ENCODE measurements at places on chromosomes 13 and 19.

DNA sequence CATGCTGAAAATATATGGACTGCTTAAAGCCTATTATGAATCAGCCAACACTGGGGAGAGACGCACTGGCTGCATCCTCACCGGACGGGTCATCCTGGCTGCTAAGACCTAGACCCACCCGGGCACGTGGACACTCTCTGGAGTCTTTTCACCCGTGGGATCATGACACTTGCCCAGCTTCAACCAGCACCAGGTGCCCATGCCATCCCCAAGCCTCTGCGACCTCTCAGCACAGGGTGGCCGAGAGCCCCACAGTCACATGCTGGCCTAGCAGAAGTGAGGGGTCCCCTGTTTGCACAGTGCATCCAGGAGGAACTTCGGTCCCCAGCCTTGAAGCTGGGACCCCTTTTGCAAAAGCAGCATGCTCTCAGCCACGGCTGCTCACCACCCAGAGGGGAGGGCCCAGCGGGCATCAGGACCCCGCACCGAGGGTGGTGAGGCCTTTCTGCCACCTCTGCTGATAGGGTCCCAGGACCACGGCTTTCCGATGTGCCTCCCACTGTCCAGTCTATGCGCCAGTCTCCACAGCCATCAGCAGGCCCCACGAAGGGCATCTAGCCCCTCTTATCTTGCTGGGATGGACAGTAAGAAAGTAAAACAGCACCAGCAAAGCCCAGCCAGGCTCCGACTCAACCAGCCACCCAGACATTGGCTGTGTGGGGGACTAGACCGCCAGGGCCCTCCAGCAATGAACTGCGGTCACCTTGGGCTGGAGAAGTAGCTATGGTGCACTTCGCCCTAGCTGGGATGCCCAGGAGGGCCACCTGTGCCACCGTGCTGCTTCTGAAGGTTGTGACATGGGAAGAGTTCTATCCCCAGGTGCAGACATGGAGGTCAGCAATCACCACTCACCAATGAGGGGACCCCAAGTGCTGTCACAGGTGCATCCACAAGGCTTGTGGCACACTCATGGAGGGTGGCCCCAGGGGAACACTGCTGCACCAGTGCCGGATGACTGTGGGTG lies 73.1 kb downstream of the CEBPG start:
- no peak for DNase-seq

DNA sequence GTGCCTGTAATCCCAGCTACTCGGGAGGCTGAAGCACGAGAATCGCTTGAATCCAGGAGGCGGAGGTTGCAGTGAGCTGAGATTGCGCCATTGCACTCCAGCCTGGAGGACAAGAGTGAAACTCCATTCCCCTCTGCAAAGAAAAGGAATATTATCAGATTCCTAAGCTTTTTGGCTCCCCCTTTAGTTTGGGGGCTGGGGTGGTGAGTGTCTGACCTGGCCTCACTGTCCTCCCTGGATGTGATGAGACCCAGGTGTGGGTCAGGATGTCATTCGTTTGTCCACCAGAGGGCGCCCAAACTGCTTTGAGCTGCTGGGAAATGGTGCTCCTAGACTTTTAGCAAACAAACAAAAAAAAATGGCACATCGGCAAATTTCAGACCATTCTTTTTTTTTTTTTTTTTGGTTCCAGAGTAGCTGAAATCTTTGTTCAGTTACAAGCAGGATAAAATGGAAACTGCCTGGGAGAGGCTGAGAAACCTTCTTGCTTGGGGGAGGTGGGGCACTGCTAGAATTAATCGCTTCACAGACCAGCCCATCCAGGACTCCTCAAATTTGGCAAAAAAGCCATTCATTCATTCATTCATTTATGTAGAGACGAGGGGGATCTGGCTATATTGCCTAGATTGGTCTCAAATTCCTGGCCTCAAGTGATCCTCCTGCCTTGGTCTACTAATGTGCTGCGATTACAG lies 29.4 kb downstream of the SPC24 start:
- DNase-seq = peak; percentile 19

GRCh38 chr19:2949939-2950285 lies 5.1 kb upstream of the ZNF77 start:
- DNase-seq = peak; percentile 62

DNA sequence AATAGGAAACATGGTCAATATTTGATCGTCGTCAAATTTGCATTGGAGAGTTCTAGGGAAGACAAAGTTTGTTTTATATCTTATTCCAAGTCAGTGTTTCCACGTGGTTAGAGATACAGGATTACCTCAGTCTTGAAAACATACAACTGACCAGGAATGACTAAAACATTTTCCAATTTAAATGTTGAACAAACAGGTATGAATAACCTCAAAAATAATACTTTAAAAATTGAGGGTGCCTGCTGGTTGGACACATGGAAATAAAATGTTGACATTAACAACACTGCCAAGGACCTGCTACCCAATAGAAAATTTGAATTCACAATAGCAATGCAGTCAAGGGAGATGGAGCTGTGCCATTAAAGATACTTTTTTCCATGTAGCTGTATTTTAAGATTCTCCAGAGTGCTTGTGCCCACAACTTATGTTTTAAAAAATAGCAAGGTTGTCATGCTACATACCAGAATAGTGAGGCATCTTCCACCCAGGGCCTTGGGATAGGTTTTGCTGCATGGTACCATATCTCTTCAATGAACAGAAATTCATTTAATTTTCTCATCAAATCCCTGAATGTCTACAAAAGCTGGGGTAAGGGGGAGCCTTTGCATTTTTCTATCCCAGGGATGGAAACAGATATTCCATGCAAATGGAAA lies 260.8 kb downstream of the EFNB2 start:
- no peak for DNase-seq

- DNase-seq = no peak
These were observed 30.4 kb upstream of the PCDH8 start for GRCh38 chr13:52878831-52879230.

GRCh38 chr13:76570510-76570971 lies 315.7 kb downstream of the KCTD12 start:
- no peak for DNase-seq

- no peak for DNase-seq
These were observed 55.5 kb downstream of the IRS2 start for GRCh38 chr13:109730812-109731335.

GRCh38 chr13:24668955-24669582 lies 11.1 kb upstream of the ATP12A start:
- DNase-seq = no peak

DNA sequence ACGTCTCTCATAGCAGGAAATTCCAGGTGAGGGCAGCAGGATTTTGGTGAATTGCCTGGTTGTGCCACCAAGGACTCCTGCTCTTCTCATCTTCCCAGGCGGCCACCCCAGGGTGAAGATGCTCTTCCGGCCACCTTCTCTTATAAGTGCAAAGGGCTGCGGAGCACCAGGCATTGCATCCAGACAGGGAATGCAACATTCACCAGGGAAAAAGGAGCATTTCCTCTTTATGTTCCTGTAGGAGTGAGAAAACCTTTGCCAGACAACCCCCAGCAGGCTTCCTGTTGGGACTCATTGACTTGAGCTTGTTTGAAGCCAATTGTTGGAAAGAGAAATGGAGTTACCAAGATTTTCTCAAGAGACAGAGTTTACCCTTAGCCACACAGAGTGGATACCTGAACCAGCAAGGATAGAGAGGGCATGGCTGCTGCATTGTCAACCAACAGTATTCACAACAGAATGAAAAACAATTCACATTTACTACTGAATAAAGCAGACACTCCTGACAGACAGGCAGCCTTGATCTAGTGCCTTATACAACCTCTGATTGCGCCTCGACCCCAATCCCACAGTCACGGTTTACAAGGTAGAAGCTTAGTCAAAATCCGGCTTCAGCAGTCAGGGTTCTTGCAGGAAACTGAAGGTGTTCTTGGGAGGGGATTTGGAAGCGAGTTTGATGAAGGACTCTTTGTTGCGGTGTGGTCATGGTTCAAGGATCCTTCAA lies 1.8 kb upstream of the ATP11A start:
- no peak for DNase-seq

- no peak for DNase-seq
These were observed 42.0 kb downstream of the LNX2 start for GRCh38 chr13:27578121-27579030.

- DNase-seq = no peak
These were observed 770.1 kb upstream of the PCDH20 start for GRCh38 chr13:62185631-62186255.

DNA sequence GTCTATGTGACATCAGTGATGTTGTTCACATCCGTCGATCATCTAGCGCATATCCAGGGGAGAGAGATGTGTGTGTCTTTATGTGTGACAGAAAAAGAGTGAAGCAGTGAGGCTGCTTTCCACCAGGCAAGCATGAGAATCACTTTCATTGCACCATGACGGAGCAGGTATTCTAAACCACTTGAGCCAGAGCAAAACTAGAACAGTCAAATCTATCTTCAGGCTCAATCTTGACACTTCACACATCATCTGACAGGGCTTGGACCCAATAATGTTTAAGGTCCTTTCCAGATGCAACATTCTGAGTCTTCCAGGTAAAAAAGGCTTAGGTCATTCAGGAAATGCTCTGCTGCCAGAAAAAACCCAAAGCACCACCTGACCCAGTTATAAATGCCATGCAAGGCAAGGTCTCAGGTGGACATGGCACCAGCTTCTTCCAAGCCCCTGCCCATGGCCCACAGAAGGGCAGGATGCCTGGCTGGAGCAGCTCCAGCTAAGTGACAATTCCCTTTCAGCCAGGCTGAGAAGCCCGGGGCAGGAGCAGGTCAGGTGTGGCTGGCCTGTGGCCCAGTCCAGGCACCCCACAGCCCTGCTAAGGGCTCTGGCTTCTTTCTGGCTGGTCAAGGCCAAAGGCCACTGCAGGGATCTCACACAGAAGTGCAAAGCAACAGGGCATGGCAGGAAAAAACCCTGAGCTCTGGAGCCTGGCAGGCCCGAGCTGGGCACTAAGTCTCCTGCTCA lies 5.0 kb downstream of the ELAVL1 start:
- no peak for DNase-seq

- DNase-seq = no peak
These were observed 501.8 kb downstream of the EFNB2 start for GRCh38 chr13:106033659-106034058.

- no peak for DNase-seq
These were observed 79.1 kb upstream of the SPATA13 start for GRCh38 chr13:24081387-24081786.

GRCh38 chr19:4896372-4896771 lies 6.3 kb downstream of the ARRDC5 start:
- DNase-seq = no peak

GRCh38 chr19:31092274-31092673 lies 257.0 kb downstream of the TSHZ3 start:
- DNase-seq = no peak

- no peak for DNase-seq
These were observed 426.1 kb downstream of the EFNB2 start for GRCh38 chr13:106109391-106109791.

DNA sequence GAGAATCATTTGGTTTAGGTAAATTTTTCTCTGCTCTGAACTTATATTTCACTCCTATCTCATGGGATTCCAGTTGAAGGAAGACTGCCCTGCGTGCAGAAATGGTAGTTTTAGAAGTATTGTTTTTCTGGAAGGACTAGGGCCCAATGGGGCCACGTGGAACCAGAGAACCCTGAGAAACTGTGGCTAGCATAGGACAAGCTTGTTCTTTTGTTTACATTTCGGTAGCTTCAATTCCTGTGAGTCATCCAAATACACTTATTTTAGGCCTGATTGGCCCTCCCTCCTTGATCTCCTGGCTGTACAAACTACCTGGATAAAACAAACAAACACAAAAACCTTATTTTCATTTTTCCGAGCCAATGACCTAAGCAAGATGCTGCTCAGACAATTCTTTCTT lies 124.0 kb downstream of the ITGBL1 start:
- DNase-seq = no peak

DNA sequence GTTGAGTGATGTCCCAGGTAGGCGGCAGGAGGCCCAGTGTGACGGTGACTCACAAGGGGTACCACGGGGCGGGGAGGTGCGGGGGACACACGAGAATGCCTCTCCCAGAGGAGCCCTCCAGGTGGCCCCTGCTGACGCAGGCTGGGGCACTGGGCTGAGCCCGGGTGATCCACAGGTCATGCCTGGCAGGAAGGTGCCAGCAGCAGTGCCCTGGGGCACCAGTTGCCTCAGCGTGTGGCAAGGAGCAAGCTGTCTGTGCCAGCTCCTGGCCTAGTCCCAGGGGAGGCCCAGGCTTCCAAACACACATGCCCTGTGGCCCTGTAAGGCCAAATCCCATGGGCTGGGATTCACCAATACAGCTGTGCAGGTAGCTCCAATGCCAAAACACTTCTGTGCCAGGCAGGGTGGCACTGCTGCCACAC lies 28.0 kb downstream of the AKT2 start:
- no peak for DNase-seq

DNA sequence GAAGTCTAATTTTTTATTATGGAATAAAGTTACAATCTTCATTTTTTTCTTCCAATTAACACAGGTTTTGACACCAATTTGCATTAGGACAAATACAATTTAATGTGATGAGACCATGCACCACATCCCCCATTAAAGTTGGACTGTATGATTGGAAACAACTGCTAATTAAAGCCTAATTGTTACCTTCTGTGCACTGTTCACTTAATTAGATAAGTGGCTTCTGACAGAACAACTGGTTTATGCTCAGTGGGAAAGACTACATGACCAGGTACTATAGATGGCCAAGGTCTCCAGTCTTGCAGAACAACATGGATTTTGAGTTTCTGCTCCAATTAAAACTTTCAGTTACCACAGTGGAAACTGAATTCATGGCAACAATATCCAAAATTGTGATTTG lies 198.1 kb downstream of the FGF14 start:
- DNase-seq = no peak

DNA sequence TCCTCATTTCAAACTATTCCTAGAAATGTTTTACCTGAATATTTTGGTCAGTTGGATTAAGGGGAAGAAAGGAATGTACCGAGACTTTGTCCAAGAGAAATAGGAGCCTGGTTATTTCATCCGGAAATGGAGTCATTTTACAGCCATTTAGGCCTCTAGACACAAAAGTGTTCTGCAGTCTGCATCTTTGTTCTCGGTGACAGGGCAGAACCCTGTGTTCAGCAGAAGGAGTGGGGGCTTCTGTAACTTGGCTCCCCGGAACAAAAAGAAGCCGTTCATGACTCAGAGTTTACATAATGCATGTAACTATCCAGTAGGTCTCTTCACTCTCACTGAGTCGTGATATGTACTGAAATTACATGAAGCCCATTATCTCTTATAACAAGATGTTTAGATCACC lies 21.6 kb upstream of the FNDC3A start:
- no peak for DNase-seq
